ENCODE measurements at places on chromosomes 4 and X.

- no peak for DNase-seq
These were observed 168.4 kb upstream of the EDNRA start for GRCh38 chr4:147312376-147313046.

GRCh38 chr4:189162073-189162789 is 778.4 kb upstream of the FRG1 start:
- no peak for DNase-seq

DNA sequence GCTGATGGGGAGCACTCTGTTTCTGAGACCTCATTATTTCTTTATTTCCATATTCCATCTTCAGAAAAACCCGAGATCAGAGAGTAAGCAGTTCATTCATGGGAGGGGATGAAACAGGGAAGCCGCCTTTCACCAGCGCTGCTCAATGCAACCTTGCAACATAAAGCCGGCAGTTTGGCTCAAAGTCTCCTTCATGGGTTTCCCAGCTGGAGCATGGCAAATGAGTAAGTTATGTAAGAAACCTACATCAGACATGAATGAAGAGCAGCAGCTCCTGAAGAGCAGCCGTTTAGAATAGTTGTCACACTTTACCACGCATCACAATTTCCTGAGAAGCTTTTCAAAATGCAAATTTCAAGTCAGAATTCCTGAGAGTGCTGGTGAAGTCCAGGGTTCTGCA is 578.8 kb downstream of the FSTL5 start:
- DNase-seq: no peak

DNA sequence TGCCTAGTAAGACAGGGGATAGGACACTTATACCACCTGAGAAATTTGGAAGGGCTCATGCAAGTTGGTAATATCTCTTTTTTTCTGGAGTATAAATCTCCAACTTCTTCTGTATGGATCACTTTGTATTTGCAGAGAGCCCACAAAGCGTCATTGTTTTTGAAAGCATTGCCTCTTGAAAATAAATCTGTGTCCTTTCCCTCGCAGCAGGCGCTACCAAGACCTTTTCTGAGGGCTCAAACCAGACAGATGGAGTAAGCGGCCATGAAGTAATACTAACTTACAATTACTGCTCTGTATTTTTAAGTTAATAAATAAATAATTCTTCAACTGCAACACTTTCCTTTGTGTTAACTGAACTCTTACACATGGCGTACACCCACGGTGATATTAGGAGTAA is 56.0 kb upstream of the FBXW7 start:
- no peak for DNase-seq

GRCh38 chrX:49286581-49286980 is 16.9 kb upstream of the GAGE10 start:
- DNase-seq: no peak

GRCh38 chr4:165743422-165743821 is 129.6 kb upstream of the TLL1 start:
- no peak for DNase-seq

DNA sequence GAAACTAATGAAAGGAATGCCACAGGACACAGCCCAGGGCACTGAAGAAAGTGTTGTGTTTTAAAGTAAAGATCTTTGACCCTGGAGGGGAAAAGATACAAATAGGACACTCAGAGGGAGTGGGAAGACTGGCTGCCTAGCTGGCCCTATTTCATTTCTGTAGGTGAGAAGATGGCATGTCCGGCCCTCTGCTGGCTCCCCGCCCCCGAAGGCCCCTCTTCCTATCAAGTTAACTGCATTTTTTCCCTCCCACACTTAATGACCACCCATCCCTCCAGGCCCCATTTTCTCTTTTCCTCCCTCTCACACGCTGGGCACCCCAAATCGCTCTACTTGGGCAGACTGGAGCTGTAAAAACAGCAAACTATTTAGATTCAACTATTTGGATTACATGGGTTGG is 5.5 kb upstream of the TRIM75 start:
- DNase-seq: no peak

DNA sequence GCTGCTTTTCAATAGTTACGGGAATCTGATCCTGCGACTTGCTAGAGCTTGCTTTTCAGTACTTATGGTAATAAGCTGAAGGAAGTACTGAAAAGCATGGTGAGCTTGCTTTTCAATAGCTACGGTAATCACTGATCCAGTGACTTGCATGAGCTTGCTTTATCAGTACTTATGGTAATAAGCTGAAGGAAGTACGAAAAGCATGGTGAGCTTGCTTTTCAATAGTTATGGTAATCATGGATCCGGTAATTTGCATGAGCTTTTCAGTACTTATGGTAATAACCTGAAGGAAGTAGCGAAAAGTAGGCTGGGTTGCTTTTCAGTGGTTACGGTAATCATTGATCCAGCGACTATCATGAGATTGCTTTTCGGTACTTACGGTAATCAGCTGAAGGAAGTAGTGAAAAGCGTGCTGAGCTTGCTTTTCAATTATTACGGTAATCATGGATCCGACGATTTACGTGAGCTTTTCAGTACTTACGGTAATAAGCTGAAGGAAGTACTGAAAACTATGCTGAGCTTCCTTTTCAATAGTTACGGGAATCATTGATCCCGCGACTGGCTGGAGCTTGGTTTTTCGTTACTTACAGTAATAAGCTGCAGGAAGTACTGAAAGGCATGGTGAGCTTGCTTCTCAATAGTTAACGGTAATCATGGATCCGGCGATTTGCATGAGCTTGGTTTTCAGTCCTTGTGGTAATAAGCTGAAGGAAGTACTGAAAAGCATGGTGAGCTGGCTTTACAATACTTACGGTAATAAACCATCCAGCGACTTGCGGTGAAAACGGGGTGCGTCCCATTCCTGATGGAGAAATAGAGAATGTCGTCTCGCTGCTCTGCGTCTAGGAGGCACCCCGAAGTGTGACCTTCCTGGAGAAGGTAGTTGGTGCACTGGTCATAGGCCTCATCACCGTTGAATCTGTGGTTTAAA is 6.5 kb downstream of the CRLF2 start:
- DNase-seq: no peak

DNA sequence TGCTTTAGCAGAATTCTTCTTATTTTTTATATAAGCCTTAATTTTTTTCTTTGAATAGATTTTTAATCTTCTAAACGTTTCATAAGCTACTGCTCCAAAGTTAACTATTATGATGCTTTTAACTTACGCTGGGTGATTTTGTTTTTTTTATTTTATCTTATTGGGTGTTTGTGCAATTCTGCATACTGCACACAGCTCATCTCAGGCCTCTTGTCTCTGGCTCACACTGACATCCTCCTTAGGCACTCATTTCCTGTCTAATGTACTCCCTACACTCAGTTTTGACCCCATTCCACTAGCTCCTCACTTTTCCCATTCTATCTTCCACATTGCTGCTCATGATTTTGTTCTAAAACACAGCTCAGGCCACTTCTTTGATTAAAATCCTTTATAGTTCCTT is 111.9 kb upstream of the MAP9 start:
- no peak for DNase-seq

- DNase-seq: no peak
These were observed 460.1 kb upstream of the AGA start for GRCh38 chr4:177902386-177902785.

GRCh38 chr4:139154952-139155557 is 22.0 kb downstream of the ELF2 start:
- no peak for DNase-seq

GRCh38 chr4:112296949-112297880 is at the start of gene ALPK1:
ALPK1 (plus strand) TSS chr4:112297369.
- no peak for DNase-seq

DNA sequence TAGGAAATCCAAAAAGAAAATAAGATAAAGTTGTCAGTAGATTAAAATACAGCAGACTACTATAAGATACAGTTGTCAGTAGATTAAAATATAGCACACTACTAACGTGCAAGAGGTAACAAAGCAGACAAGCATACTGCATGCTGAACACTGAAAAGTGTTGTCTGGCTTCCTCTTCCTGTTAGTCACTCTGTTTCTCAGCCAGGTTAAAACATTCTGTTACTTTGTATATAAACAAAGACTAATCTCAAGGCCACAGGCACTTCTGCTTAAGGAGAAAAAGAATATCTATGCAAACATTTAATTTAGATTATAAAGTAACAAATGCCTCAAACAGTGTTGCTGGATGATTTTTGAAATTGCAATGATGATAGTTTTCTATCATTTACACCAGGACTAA is 41.0 kb upstream of the SCD5 start:
- DNase-seq: no peak

DNA sequence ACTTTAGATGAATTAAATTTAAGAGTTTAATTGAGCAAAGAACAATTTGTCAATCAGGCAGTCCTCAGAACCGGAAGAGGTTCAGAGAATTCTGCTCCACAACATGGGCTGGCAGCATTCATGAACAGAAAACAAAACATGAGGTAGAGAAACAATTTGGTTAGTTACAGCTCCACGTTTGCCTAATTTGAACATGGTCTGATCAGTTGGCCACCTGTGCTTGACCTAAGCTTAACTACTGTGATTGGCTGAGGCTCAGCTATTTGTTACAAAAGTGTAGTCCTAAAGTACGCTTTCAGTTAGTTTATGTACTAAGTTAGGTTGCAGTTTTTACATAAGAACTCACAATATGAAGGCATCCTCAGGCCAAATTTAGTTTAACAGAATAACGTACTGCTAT is 258.6 kb downstream of the ADAM29 start:
- no peak for DNase-seq

GRCh38 chr4:13349096-13349495 is 135.0 kb downstream of the RAB28 start:
- DNase-seq: no peak

DNA sequence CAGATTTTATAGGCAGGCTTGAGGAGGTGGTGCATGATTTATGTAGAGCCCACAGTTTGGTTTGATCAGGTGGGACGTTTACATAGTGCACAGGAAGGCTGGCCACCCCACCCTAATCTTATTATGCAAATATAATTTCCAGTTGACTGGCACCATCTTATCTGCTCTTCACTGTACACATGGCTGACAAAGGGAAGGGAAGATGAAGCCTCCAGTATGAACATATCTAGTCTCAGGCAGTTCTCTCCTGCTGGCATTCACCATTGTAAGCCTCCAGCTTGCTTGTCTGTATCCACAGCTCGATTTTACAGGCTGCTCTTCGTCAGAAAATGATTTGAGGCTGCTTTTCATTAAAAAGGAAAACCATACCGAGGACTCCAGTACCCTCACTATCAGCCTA is 278.3 kb downstream of the TECRL start:
- no peak for DNase-seq

- DNase-seq: no peak
These were observed 117.3 kb downstream of the CPZ start for GRCh38 chr4:8709729-8710360.

DNA sequence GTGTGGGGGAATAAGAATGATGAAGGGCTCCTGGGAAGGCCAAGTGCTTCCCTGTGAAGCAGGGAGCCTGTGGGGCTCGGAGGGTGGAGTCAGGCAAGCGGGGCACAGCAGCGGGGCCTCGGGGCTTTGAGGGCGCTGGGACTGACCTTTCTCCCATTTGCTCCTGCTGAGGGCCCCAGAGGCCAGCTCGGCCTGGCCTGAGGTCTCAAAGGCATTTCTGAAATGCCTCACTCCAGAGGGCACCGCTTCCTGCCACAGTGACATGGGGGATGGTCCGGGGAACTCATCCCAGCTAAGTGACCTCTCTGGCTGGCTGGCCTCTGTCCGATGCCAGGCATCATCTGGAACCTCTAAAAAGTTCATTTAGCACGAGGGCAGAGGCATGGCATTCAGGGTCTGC is 98.8 kb upstream of the STX18 start:
- no peak for DNase-seq

DNA sequence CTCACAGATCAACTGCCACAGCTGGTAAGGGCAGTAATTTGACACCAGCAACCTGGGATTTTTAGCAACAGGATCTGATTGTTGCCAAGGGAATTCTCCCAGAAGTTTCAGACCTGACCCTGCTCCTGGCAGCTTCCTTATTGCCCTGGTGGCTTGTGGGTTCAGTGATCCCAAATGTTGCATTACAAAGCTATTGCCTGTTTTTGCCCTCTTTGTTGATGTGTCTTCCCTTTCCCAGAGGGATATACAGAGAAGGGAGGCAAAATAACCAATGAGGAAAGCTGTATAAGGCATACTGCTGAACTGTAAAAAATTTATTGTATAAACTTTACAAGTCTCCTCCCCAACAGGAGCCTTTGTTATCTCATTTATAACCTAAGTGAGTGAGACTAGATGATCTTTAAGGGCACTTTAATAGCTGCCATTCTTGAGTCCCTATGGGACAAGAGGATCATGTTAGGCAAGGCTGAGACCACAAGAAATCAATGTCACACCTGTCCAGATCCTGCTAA is 22.2 kb downstream of the VSIG4 start:
- DNase-seq: no peak

- DNase-seq: no peak
These were observed 695.2 kb downstream of the GRXCR1 start for GRCh38 chr4:43587758-43588157.

DNA sequence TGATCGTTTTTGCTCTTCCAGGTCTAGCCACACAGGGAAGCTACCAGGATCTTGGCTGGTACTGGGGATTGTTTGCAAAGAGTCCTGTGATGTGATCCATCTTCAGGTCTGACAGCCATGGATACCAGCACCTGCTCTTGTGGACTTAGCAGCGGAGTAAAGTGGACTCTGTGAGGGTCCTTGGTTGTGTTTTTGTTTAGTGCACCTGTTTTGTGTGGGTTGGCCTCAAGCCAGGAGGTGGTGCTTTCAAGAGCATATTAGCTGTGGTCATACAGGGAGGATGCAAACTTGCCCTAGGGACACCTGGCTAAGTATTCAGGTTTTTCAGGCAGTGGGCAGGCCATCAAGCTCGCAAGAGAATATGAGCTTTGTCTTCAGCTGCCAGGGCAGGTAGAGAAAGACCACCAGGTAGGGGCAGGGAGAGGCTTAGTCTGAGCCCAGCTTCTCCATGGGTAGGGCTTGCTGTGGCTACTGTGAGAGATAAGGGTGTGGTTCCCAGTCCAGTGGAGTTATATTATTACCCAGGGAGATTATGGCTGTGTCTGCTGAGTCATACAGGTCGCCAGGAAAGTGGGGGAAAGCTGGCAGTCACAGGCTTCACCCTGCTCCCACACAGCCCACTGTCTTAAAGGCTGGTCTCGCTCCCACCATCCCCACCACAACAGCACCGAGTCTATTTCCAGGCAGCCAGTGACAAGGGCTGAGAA is 293.7 kb downstream of the PCDH18 start:
- DNase-seq: no peak

DNA sequence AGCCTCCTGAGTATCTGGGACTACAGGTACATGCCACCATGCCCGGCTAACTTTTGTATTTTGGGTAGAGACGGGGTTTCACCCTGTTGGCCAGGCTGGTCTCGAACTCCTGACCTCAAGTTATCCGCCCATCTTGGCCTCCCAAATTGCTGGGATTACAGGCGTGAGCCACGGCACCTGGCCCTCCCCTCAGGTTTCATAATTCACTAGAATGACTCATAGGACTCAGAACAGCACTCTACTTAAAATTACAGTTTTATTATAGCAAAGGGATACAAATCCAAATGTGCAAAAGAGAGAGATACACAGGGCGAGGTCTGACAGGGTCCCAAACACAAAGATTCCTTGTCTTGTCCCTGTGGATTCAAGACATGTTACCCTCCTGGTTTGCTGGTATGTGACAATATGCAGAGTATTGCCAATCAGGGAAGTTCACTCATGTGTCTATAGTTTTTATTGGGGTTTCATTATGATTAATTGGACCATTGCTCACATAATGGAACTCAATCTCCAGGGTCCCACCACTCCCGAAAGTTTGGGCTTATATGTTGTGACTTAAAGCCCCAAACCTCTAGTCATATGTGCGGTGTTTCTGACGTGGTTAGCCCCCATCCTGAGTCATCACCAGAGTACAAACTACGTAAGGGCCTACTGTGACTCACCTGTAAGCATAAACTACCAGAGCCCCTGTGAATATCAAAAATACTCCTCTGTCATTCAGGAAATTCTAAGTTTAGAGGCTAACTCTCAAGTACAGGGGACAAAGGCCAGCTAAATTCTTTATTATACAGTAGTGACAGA is 5.2 kb downstream of the YIPF6 start:
- DNase-seq: no peak

All from stimulated activated CD4-positive, alpha-beta T cell treated with anti-CD3 and anti-CD28 coated beads, Interleukin-15, amount 100 ng/mL, for 1 hour (primary cell).